ENCODE measurements at places on chromosomes 4 and X.

DNA sequence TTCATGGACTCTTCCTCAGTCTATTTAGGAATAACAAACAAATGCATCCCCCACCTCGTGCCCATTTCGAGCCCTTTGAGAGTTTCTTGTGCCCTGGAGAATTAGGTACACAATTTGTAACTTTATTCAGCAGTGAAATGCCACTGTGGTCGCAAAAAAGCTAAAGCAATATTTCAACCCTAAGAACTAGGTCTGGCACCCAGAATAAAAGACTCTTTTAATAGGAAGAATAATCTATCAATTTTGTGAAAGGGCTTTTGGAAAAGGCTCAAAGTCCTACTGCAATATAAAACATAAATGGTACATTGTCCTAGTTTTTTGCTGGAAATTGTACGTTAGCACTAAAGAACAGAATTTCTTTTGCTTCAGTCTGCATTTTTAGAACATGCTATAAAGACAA is 304.6 kb upstream of the TENM3 start:
- DNase-seq = no peak

DNA sequence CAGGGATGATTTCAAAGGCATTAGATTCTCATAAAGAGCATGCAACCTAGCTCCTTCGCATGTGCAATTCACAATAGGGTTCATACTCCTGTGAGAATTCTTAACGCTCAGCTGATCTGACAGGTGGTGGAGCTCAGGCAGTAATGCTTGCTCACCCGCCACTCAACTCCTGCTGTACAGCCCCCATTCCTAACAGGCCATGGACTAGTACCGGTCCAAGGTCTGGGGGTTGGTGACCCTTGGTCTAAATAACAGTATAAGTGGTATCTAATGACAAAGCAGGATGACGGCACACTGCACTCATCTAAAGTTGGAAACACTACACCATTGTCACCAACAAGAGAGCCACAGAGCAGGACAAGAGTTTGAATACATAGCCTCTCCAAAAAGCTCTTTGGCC is 28.5 kb downstream of the ADGRA3 start:
- DNase-seq = no peak

DNA sequence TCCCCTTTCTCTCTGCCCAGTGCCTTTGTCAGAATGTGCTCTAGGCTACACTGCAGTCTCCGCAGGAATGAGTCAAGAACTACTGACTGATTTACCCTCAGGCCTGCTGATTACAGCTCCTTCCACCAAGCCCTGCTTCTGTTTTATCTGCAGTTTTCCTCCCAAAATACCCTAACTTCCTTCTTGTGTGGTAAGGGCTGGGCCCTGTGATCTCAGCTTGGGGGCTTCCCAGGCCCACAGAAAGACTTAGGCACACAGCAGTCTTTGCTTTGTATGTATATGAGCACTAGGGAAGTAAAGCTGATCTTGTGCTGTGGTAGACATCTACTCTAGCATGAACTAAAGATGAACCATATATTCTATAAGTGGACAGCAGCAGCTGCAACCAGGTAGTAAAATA is 18.8 kb downstream of the PAK3 start:
- DNase-seq = no peak

DNA sequence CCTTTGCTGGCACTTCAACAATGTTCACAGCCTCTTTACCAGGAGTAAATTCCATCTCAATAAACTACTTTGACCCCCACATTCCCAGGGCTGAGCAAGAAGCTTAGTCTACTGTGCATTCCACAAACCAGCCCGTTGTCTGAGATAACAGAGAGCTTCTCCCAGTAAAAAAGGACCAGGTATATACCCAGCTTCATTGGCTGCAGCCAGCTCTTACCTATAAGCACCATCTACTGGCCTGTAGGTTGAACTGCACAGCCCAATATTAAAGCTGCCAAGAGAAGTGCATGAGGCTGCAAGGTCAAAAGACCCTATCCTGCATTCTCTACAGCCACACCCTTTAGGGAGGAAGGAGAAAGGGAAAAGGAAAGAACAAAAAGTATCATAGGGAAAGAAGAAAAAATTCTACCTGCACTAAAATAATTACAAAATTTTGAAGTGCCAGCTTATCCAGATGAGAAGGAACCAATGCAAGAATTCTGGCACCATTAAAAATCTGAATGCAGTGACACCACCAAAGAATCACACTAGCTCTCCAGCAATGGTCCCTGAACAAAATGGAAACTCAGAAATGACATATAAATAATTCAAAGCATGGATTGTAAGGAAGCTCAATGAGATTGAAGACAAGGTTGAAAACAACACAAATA is 45.7 kb upstream of the INTU start:
- DNase-seq = no peak

DNA sequence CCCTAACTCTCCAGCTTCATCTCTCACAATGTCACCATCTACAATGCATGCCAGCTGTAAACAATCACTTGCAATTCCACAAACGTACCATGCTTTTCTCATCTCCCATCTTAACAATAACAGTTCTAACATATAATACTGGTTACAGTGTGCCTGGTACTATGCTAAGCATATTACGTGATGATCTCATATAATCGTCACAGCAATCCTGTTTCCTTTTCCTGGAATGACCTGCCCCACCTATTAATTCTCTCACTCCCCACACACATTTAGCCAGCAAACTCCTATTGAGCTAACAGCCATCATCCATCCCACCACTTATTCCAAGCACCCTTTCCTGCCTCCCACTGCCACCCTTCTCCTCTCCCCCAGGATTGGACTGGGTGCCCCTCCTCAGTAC is 7.9 kb downstream of the JCHAIN start:
- DNase-seq = no peak

GRCh38 chr4:152206185-152206584 is 329.7 kb downstream of the FBXW7 start:
- no peak for DNase-seq

- DNase-seq = no peak
Observed at GRCh38 chr4:18961879-18962278, 940.3 kb upstream of the LCORL start.

- DNase-seq = no peak
Observed at GRCh38 chr4:88489100-88489761, 32.3 kb downstream of the HERC5 start.

GRCh38 chr4:8820178-8821102 is 51.2 kb downstream of the HMX1 start:
- DNase-seq = no peak

DNA sequence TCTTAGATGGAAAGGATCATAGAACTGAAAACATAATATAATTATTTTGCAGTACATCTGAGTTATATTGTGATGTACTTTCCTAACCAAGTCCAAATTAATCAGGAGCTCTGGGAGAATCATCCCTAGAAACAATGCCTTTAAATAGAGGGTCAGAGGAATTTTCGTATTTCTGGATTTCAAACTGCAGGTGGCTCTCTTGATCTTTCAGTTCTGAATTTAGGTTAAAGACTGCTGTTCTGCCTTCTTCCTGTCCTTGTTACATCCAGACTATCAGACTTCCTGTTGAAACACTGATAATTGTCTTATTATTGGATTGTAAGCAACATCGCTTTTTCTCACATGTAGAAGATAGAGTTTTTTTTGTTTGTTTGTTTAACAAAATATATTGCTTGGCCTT is 142.7 kb downstream of the RPA4 start:
- no peak for DNase-seq

DNA sequence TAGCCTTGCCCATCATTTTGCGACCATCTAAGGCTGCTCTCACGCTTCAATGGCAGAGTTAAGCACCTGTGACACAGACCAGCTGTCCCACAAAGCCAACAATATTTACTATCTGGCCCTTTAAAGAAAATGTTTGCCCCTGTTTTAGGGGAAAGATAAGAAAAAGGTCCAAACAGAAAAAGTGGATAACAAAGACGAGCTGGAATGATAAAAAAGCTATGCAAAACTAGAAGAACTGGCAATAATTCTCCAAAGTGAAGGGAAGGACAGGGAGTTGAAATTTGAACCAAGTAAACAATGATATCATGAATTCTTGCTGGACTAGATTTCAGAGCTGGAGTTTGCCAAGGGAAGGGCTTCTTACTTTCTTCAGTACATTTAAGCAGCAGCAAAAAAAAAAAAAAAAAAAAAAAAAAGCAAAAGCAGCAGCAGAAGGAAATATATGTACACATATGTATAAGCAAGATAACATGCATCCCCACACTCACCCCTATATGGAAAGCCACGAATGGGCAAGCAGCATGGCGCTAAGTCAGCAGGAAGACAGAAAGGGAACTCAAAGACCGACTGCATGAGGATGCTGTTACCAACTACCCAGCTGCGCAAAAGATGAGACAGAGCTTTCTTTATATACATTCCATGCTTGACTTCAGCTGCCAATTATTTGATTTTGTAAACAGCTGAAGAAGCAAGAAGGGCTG is 12.5 kb downstream of the TRAPPC2 start:
- no peak for DNase-seq

GRCh38 chrX:139877710-139878414 is 55.0 kb downstream of the ATP11C start:
- DNase-seq = no peak

DNA sequence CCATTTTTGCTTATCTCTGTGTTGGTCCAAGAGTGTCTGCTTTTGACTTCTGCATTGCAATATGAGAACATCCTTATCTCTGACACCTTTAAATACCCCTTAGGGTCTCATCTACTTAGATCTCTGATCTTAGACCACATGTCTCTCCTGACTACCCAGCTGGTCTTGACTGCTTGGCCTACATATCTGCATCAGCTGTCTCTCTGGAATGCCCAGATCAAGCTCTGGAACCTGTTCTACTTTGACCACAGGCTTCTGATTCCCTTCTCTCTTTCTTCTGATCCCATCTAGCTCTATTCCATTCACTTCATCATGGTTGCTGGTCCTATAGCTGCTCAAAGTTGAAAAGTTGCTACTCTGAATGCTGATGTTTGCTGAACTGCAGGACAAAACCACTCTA is 301.2 kb downstream of the MAPK10 start:
- DNase-seq = no peak

DNA sequence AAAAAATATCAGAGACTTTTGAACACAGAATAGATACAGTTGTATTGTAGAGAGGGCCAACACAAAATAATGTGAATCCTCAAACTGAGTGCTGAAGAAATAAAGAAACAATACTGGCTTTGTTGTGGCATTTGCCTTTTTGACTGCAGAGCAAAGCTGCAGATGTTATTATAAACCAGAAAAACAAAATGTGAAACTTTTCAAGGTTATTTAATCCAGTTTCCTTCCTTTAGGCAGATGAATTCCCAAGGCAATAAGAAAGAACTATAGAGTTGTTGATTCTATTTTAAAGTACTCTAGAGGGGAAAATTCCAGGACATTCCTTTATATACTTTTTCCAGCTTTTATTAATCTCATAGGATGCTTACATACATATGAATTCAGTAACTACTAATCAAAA is 186.8 kb downstream of the NDST4 start:
- no peak for DNase-seq

DNA sequence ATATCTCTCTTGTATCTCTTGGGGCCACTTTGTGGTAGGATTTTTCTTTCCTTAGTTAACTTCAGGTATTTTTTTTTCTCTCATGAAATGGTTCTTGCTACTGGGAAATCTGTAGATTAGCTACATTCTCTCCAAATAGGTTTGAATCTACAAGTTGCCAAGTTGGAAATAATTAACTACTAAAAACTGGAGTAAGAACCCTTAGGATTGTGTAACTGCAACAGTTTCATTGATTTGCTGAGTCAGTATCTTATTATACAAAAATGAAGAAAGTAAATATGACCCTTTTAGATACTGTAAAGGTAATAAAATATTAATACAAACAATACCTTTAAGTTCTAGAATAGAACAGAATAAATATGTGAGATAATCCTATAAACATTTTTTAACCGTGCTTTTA is 327.9 kb downstream of the CXXC4 start:
- no peak for DNase-seq

- no peak for DNase-seq
Observed at GRCh38 chr4:17932041-17932440, 89.5 kb downstream of the LCORL start.

Data from stimulated activated CD8-positive, alpha-beta memory T cell treated with anti-CD3 and anti-CD28 coated beads, Interleukin-2, amount 100 ng/mL, for 48 hours (primary cell).